Stimulated activated CD8-positive, alpha-beta memory T cell treated with anti-CD3 and anti-CD28 coated beads, Interleukin-4, amount 100 ng/mL, for 1 hour (primary cell): ENCODE measurements at places on chromosomes 6 and 20.

DNA sequence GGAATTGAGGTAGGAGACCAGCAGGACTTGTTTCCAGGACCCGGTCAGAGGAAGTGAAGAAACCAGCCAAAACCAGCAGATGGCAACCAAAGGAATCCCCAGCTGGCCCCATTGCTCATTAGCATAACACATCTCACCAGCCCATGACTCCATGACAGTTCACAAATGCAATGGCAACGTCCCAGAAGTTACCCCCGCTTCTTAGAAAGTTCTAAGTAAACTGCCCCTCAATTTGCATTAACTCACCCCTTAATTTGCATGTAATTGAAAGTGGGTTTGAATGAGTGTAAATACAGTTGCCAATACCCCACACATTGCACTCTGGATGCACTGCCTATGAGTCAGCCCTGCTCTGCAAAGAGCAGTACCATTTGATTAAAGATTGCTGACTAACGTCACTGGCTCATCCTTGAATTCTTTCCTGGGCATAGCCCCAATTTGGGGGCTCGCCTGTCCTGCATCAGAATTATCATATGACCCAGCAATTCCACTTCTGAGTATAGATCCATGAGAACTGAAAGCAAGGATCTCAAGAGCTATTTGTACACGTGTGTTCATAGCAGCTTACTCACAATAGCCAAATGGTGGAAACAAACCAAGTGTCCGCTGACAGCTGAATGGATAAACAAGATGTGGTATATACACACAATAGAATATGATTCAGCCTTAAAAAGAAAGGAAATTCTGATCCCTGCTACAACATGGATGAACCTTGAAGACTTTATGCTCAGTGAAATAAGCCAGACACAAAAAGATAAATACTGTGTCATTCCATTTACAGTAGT is 36.4 kb downstream of the MYLK4 start:
- DNase-seq = no peak

DNA sequence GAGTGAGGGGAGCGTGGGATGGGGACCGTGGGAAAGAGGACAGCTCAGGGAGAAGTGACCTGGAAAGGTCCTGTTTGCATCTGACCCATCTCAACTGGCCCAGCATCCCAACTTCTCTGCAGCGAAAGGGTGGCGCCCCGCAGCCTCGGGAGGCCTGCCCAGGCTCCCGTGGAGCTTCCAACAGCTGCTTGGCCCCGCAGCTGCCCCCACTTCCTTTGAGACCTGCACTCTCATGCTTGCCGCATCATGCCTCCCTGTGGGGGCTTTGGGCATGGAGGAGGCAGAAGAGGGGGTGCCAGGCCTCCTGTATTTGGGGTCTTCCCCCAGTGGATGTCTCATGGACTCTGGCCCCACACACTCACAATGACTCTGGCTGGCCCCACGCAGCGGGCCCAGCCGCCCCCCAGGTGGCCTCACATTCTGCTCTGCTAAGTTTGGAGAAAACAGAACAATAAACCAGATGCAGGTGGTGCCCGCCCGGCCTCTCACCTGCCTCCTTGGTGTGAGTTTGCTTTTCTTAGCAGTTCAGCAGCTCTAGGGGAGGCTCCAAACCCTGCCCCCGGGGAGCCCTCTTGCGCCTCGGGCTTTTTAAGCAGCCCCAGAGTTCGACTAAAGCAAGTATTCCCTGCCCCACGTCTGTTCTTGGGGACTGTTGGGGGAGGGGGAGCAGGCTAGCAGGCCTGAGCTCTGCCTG is 40.7 kb downstream of the CPXM1 start:
- no peak for DNase-seq

- no peak for DNase-seq
Observed at GRCh38 chr6:151087861-151088598, 151.7 kb upstream of the AKAP12 start.

- DNase-seq = no peak
Observed at GRCh38 chr6:52498538-52499017, 78.3 kb downstream of the TRAM2 start.

DNA sequence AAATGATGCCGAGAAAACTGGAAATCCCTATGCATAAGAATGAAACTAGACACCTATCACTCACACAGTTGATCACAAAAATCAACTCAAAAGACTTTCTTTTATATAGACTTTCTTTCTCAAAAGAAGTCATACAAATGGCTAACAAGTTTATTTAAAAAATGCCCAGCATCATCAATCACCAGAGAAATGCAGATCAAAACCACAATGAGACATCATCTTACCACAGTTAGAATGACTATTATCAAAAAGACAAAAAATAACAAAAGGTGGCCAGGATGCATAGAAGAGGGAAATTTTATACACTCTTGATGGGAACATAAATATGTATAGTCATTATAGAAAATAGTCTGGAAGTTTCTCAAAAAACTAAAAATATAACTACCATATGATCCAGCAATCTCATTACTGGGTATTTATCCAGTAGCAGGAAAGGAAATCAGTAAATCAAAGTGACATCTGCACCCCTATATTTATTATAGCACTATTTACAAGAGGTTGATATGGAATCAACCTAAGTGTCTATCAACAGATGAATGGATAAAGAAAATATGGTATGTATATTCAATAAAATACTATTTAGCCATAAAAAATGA is 3.4 kb upstream of the RNF217 start:
- DNase-seq = no peak

DNA sequence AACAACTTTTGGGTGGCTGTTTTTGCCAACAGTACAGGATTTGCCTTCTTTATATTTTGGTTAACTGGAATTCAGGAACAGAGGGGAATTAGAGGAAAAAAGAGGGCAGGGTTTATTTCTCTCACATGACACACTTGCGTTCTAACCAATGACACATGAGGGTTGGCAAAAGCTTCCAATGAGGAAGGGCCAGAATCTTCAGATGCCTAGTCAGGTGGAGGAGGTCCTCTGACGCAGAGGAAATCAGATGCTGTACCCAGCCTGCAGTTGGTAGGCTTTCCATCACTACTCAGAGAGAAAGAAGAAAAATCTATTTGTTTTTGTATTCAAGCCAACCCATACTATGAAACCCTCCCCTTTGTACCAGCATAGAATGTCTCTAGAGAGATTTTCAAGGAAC is 20.8 kb downstream of the TM9SF4 start:
- DNase-seq = no peak

DNA sequence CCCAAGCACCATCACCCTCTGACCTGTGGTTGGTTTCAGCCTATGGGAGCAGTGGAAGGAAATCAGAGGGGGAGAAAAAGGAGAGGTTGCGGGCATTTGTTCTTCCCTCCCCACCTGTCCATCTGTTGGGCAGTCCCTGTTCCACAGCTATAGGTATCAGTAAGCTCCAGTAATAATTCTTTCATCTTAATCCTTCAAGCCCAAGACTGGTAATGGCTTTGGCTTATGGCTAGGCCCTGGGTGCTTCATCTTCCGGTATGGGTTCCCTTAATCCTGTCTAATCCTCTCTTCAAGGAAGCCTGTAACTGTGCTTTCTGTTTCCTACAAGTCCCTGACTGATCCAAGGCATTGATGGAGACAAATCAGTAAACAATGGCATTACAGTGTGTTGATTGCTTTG is 42.2 kb upstream of the STK35 start:
- no peak for DNase-seq

DNA sequence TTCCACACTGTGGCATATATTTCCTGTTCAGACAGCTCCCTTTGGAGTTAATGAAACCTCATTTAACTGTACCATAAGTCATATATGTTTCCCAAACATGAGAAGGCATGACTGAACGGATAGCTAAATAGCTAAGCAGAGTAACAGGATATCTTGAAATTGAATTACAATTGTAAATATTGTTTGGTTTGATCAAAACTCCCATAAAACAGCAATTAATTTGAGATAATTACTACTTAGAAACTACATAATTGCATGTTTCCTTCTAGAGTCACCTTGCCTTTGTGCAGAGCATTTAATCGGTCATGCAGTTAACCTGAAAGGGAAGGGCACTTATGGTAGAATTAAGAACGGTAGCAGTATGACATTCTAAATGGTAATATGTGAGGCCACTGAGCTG is 179.0 kb upstream of the MAP3K7 start:
- no peak for DNase-seq

DNA sequence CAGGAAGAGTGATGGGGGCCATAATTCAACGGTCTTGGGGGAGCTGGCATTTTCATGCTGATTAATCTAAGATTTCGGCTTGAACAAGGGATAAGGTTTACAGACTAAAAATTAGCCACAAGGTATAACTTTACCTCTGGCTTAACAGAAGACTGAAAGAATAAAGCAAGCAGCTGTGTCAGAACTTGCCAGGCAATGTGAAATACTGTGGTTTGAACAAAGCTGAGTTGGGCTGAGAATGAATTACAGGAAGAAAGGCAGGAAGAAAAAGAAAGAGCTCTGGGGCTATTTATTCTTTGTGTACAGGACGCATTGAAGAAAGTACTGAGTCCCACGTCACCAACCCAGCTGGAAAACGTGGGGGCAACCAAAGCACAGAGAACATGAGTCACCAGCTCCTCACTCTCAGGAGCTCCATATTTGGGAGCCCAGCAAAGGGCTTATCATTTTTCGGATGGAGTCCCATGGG is 121.5 kb upstream of the NEDD9 start:
- DNase-seq = no peak

- DNase-seq = no peak
Observed at GRCh38 chr20:29349836-29350235, 1907.6 kb upstream of the DEFB115 start.

DNA sequence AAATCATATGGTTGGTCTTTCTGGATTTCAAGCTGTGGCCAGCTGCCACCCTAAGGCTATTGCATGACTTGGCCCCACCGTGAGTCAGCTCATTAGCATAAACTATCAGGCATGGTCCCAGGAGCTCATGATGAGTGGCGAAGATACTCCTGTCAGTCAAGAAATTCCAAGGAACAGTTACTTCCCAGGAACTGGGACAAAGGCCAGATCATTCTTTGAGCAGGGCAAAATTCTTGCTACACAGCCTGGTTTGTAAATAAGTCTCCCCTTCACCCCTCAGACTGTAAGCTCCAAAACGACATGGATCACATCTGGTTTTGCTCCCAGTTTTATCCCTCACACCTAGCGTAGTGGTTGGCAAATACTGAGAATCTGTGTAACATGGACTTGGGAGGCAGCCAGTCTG is 33.0 kb upstream of the KIAA1586 start:
- DNase-seq = no peak

DNA sequence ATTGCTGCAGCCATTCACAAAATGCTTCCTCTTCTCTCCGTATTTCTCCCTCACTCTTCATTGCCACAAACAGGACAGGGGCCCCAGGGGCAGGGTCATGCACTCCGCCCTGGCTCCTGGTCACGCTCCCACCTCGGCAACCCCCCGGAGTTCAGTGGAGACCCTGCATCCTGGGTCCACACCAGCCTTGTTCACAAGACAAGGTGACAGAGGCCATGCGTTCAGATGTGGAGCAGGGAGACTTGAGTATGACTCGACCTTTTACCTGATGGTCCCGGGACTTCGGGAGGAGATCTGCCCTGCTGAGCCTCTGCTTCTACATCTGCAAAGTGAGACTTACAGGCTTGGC is 49.4 kb downstream of the ANKRD60 start:
- DNase-seq = no peak

GRCh38 chr6:53244958-53245357 is 96.3 kb upstream of the GCM1 start:
- no peak for DNase-seq

DNA sequence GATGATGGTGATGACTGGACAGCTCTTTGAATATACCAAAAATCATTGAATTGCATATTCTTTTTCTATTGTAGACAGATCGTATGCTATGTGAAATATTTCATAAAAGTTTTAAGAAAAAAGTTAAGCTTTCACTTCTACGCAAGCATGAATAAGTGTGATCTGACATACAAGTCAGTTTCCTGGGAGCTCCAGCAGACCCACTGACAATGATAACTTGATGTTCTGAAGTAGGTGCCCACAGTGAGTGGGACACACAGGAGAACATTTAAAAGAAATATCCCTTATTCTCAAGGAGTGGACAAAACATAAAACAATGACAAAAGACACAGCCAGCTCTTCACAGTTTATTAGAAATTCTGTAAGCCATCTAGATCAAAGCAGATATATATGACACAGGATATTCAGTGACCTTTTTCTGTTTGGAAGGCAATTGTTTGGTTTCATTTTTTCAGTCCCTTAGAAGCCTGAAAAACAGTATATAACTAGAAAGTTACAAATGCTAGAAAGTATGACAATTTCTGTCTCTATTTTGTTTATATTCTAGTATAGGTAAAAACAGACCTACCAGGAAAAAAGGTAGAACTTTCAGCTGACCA is 101.4 kb downstream of the IRF4 start:
- no peak for DNase-seq

- DNase-seq = no peak
Observed at GRCh38 chr20:13927171-13927570, 63.2 kb downstream of the SEL1L2 start.
